Renal cortical epithelial cell (primary cell): ENCODE measurements at places on chromosomes 7 and 10.

GRCh38 chr7:148447221-148447849, 143.2 kb upstream of the C7orf33 start:
- peak; percentile 9 for DNase-seq

DNA sequence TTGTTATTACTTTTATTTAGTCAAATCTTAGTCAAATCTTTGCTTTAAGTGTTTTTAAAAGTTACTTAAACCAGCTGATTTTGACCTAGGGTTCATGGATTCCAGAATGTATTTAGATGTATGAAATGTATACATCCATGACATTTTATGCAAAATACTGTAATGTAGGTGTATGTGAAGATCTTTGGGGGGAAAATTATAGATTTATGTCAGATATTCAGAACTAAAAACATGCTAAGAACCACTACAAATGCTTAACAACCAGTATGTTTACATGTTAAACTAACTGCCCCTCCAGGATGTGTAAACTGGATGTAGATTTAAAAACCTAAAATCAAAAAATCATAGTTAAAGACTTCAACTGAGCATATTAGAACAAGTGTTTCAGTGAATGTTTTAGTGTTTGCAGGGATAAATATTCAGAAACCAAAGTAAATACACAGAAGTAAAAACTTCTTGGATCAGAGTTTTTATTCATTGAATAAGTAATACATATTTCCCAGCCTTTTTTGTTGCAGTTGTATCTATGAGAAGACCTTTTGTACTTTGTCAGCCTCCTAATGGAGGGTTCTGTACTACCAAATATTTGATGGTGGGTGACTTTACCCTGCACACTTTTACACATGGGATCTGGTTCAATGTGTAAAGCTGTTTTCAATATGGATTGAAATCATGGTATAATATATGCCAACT, 3.9 kb downstream of the CPED1 start:
- DNase-seq: no peak

DNA sequence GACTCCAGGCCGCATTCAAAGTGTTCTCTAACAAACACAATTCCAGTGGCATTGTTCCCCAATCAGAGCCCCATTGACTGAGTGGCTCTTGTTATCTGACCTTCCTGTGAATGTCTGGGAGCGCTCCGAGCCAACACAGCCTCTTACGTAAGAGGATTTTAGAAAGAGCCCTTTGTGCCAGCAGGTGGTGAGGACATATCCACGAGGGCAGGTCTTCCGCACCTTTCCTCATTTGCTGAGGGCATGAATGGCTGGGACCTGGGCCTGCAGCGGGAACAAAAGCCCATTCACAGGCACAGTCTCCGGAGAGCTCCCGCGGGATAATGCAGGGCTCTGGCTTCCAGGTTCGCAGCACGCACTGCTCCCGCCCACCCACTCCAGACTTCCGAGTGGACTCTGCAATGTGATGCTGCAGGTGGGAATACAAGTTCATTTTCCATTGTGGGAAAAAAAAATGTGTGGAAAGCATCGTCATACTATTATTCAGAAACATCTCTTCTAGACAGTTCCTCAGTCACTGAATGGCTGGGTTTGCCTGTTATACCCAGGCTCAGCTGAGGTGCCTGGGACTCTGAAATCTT, 295.0 kb upstream of the IGFBP3 start:
- no peak for DNase-seq

DNA sequence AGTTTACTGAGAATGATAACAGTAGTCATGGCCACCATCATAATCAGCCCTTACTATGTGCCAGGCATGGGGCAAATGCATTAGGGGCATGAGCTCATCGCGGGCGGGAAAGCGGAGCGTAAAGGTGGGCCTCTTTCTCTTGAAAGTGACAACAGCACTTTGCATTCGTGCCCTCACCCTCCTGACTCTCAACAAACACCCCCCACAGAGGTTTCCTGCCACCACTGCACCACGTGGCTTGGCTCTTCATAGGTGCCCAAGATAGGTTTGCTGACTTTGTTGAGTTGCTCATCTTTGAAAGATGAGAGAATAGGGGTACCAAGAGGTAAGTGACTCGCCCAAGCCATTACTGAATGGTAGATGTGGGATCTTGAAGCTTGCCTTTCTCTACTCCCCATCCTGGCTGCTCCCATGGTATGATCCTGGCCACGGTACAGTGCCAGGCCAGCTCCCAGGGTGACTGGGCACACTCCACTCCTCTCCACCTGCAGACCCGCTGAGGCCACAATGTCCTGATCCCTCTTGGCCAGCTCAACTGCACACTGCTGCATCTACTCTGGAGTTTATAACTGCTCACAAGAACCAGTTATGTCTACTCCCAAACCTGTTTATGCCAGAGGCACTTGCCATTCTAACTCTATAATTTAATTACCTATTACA, 26.0 kb downstream of the SLIT1 start:
- DNase-seq: peak; percentile 1

- no peak for DNase-seq
Measured at GRCh38 chr10:76453997-76454396, 1022.6 kb downstream of the LRMDA start.

DNA sequence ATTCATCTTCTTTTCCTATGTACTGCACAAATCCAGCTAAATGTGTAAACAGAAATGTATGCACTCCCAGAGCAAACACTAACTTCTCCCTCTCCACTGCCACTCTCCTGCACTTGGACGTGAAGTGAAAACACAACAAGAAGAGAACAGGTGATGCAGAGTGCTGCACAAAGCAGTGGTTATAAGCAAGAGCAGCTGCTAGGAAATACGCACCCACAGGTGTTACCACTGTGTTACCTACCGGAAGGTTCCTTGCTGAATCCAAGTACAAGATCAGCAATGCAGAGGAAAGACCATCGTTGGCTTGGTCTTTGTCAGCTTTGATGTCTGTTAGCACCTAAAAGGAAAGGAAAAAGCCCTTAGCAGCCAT, 54.6 kb upstream of the NCAPG2 start:
- no peak for DNase-seq

GRCh38 chr10:129498680-129499079, 31.6 kb downstream of the MGMT start:
- no peak for DNase-seq

DNA sequence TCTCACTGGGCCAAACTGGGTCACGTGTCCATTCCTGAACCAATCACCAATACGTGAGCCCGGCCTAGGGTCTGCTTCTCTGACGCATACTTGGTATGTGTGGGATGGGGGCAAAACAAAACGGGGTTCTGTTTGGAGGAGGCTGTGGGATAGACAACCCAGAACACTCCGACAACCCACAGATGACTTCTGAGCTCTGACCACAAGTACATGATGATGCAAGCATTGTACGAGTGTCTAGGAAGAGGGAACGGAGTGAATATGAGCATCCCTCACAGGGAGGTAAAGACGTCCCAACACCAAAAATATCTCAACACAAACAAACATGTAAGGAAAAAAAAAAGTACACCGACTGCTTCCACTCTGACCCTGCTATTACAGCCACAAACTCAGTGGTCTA, 5.6 kb downstream of the DAGLB start:
- no peak for DNase-seq

DNA sequence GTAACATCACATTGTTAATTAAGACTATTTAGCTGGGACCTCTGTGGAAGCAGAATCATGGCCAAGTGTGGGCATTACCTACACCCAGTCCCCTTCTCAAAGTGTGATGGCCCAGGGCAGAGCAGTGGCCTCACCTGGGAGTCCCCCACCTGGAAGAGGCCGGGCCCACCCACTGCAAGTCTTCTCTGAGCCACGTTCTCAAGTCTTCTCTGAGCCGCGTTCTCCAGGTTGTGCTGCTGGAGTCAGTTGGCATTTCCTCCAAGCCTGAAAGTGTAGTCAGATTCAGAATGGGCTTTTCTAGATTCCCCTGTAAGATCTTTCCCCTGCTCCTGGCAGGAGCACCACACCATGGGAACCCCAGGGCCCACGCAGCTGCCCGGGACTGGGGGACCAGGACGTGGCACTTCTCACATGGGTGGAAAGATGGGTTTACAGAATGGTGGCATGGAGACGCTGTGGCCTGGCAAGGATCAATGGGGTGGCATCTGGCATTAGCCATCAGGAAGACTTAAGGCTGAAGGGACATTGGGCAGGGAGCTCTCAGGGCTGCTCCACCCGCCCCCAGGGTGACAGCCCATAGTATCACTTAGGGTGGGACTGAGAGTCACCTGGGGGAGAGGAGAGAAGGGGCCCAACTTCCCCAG, 68.0 kb downstream of the MKI67 start:
- no peak for DNase-seq

- no peak for DNase-seq
Measured at GRCh38 chr7:3029138-3029537, 14.5 kb downstream of the CARD11 start.

GRCh38 chr7:108650467-108650866, 80.8 kb downstream of the DNAJB9 start:
- no peak for DNase-seq

DNA sequence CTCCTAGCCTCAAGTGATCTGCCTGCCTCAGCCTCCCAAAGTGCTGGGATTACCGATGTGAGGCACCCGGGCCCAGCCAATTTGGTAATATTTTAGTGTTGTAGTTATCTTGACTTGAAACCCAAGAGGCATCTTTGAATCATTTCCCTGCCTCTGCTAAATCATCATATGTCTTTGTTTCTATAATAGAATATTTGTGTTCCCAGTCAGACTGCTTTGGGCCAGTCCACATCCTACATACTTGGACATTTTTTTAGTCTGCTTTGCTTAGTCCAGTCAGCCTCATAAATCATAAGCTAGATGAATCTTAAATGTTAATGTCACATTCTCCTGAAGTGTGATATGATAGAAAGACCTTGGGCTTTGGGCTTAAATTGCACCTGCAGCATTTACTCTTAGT, 5.9 kb downstream of the STAM start:
- DNase-seq: no peak

- DNase-seq: no peak
Measured at GRCh38 chr7:133461421-133461820, 208.5 kb downstream of the EXOC4 start.

DNA sequence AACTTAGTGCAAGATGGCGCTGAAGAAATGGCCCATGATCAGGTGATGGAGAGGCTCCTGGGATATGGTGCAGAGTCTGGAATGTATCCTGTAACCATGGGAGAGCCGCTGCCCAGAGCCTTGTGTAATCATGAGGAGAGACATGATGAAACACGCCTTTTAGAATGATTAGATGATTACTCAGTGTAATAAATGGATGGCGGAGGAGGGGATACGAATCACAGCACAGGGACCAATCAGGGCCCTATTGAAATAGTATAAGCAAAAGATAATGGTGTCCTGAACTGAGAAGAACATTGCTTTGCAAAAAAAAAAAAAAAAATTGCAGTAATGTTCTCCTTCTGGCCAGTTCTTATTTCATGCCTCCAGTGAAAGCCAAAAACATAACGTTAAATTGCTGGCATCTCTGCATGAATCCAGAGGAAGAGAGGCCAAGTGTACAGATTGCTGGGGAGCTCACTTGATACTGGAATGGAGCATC, 668.5 kb upstream of the AUTS2 start:
- DNase-seq: no peak

DNA sequence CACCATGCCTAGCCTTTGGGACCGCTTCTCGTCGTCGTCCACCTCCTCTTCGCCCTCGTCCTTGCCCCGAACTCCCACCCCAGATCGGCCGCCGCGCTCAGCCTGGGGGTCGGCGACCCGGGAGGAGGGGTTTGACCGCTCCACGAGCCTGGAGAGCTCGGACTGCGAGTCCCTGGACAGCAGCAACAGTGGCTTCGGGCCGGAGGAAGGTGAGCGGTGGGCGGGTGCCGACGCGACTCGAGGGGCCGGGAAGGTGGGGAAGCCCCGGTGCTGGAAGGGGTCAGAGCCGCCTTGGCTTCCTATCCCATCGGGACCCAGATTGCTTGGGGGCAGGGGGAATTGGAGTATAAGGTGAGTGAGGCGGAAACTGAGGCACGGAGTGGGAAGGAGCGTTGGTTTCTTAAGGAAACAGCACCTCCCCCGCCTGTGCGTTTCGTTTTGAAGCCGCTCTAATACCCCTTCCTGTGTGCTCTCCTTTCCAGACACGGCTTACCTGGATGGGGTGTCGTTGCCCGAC, 547 bp downstream of the DDIT4 start:
- DNase-seq: no peak

- no peak for DNase-seq
Measured at GRCh38 chr7:100555701-100556100, 16.7 kb downstream of the AGFG2 start.

- no peak for DNase-seq
Measured at GRCh38 chr7:5689118-5689517, 92.3 kb downstream of the RNF216 start.

- DNase-seq: no peak
Measured at GRCh38 chr7:31146538-31146937, 94.4 kb downstream of the ADCYAP1R1 start.

- DNase-seq: no peak
Measured at GRCh38 chr10:128914681-128915080, 552.4 kb upstream of the MGMT start.

DNA sequence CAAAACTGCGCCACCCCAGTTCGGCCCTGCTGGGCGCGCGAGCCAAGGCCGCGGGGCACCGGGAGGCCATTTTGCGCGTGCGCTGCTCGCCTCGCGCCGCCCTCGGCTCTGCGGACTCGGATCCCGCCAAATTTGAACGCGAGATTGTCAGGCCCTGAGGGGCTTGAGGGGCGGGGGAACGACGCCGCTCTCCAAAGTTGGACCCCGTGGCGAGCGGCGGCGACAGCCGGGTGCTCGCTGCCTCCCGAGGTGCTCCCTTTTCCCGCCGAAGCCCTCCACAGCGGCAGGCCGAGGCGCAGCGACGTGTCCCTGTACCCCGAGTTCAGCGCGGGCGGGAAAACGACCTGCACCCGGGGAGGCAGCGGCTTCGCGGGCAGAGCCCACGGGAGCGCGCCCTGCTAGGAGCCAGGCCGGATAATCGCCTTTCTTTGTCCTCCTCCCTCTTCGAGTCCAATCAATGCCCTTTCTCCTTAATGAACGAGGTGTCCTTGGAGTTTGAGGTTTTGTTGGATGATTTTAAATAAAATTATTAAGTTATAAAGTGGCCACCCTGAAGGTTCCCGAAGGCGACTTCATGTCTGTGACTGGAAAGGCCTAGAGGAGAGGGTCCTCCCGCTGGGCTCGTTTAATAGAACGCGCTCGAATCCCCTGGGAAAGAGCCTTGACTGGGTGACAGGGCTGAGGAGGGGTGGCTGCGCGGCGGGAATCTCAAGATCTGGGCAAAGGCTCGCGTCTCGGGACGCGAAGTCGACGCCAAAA, 10.7 kb upstream of the SPAG6 start:
- DNase-seq: no peak

GRCh38 chr10:126227762-126228134, 160.5 kb downstream of the ADAM12 start:
- peak; percentile 75 for DNase-seq

DNA sequence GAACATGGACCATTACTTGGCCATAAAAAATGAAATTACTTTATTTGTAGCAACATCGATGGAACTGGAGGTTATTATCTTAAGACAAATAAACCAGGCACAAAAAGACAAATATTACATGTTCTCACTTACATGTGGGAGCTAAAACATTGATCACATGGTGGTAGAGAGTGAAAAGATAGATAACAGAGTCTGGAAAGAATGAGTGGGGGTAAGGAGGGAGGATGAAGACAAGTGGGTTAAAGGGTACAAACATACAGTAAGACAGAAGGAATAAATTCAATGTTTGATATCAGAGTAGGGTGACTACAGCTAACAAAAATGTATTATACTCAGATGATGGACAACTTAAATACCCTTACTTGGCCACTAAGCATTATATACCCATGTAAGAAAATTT, 100.0 kb upstream of the WNT16 start:
- DNase-seq: no peak

- no peak for DNase-seq
Measured at GRCh38 chr10:47060356-47060755, 149.1 kb downstream of the PTPN20 start.
